ENCODE measurements at places on chromosomes 12 and 14.

DNA sequence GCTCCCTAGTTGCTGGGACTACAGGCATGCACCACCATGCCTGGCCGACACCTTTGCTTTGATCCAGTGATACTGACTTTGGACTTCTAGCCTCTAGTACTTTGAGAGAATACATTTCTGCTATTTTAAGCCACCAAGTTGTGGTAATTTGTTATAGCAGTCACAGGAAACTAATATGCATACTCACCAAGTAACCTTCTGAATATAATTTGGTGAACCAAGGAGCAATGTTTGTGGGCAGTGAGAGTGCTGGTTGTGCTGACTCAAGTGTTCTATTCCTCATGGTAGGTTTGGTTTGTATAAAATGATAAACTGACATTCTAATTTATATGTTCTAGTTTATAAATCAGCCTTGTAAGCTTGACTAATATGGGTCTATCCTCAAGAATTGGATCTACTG is 42.4 kb upstream of the MMP19 start:
- no peak for DNase-seq

- DNase-seq = no peak
Measured at GRCh38 chr14:75880512-75880911, 101.3 kb downstream of the TGFB3 start.

DNA sequence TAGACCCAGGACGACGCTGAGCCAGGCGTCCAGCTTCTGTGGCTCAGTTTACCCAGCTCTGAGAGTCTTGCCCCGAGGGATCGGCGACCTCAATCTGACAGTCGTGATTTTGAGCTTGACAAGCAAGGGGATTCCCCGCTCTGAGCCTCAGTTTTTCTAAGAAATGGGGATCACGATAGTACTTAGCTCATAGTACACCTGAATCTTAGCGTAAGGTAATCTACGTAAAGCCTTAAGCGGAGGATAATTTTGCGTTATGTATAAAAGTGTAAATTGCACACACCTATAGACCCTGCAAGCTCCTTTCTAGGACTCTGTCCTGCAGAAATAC is 285 bp downstream of the MVK start:
- DNase-seq = no peak

DNA sequence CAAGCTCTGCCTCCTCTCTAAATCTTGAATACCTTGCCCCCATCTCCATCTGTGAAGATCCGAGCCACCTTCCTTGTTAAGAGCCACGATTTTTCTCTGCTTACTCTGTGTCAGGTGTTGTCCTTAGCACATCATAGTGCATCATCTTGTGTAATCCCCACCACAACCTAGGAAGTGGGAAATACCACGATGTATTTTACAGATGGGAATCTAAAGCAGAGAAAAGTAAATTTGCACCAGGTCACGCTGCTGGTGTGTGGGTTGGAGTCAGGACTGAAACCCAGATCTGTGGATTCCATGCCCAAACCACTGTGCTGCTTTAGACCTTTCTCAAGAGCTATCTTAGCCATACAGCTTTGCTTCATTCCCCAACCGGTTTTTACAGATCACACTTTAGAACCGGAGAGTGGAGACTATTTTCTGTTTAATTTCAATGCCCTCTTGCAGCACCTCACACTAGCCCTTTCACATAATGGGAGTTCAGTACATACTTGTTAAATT is 94.6 kb downstream of the PPM1A start:
- DNase-seq = no peak

DNA sequence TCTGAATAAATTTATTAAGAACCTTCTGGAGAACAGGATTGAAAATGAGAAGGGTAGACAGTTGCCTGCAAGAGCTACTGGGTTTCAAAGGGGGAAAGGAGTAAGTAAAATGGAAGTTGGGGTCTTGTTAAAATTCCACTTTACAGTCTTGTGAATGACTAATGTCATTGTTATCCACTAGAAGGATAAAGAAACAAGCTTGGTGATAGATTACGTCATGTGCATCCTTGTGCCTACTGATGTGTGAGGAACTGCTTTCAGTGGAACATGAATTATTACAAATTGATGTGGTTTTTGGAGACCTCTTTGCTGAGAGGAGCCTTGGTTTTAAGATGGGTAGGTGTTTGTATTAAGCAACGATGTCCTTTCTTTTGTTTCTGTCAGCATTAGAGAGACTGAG is 272.5 kb upstream of the PRICKLE1 start:
- no peak for DNase-seq

DNA sequence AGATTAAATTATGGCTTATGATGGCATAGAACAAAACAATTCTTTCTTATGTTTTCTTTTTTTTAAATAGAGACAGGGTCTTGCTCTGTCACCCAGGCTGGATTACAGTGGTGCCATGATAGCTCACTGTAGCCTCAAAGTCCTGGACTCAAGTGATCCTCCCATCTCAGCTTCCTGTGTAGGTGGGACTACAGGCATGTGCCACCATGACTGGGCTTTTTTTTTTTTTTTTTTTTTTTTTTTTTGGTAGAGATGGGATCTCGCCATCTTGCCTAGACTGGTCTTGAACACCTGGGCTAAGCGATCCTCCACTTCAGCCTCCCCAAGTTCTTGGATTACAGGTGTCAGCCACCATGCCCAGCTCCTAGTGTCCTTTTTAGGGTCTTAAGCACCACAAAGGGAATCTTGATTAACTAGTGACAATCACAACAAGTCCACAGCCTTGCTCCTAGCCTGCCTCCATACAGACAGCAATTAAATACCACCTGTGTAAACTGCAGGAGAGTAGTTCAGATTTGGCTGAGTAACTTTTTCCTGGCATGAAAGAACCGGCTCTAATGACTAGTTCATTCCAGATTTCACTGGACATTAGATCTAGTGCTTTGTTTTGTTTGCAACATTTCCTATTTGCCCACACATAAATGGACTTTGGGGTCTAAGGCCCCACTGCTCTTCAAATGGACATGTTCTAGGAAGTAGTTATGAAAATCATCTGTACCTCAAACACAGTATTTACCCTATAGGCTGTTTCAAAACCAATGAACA is 61.6 kb downstream of the SH2B3 start:
- no peak for DNase-seq

DNA sequence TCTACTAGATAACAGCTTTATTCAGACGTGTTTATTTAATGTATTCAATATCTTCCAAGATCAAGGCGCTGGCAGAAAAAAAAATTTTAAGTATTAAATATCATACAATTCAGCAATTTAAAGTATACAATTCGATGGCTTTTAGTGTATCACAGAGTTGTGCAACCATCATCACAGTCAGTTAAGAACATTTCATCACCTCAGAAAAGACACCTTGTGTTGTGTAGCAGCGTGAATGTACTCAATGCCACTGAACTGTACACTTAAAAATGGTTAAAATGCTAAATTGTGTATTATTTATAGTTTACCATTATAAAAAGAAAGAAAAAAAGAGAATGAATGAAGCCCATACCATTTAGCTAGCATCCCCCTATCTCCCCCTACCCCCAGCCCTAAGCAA is 96.4 kb downstream of the RIN3 start:
- no peak for DNase-seq

DNA sequence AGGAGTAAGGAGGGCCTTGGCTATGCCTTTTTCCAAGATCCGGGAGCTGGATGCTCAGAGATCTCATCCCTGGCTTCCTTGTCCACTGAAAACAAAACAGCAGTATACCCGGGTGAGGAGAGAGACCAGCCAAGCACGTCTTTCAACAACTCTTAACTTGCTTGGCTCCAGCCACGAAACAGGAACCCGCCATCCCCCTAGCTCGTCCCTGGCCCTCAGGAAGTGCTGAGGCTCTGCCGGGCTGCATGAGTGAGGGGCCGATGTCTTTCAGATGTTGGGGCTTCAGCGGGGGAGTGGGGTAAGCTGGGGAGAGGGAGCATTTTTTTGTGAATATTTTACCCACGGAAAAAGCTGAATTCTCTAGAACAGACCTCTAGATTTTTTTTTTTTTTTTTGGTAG is 231.1 kb downstream of the CACNA1C start:
- no peak for DNase-seq

- DNase-seq = no peak
Measured at GRCh38 chr14:22426711-22427110, 162.3 kb downstream of the DAD1 start.

- no peak for DNase-seq
Measured at GRCh38 chr12:47527816-47528215, 178.0 kb downstream of the RPAP3 start.

DNA sequence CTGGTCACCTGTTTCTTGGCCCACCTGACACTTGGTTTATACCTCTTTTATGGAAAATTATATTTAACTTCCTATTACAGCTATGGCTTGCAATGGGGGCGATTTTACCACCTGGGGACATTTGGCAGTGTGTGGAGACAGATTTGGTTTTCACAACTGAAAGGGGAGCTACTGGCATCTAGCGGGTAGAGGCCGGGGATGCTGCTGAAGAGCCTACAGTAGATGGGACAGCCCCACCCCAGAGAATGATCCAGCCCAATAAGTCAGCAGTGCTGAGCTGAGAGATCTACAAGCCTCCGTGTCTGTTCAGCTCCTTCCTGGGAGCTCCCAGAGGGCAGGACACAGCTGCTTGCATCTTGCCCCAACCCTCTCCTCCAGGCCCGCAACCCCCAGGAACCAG is 302.8 kb downstream of the CACNA1C start:
- no peak for DNase-seq

- DNase-seq = no peak
Measured at GRCh38 chr14:46769292-46769691, 117.7 kb upstream of the RPL10L start.

GRCh38 chr14:50057331-50057730 is 59.0 kb downstream of the VCPKMT start:
- DNase-seq = no peak

- no peak for DNase-seq
Measured at GRCh38 chr12:89924191-89924590, 215.6 kb upstream of the ATP2B1 start.

GRCh38 chr12:117053050-117053400 is 46.2 kb downstream of the TESC start:
- no peak for DNase-seq

DNA sequence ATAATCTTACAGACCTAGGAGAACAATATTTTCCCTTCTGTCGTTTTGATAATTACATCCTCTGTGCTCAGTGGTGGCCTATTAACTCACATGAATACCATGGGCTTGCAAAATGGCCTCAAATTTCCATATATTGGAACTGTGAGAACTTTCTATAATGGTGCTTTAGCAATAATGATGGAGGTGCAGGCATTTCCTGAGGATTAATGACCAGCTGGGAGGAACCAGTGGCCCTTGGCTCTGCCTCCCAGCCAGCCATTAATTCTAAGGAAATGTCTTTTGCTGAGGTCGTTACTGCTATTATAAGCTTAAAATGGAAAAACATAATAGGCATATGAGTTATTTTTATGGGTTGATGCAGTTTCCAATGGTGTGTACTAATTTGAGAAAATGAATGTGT is 33.6 kb downstream of the HMGA2 start:
- DNase-seq = no peak

DNA sequence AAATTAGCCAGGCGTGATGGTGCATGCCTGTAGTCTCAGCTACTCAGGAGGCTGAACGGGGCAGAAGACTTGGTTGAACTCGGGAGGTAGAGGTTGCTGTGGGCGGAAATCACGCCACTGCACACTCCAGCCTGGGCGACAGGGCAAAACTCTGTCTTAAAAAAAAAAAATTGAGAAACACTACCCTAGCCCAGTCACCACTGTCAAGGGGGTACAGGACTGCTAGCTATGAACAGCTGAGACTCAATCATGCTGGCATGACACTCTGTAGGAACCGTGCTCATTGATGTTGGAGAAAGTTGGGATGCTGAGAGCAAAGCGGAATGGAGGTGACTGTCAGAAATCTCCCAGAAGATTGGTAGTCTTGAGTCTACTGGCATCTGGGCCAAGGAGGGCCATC is 58.2 kb upstream of the STON2 start:
- no peak for DNase-seq

- DNase-seq = no peak
Measured at GRCh38 chr12:107484941-107485340, 200.7 kb upstream of the PWP1 start.

- no peak for DNase-seq
Measured at GRCh38 chr14:74198441-74199234, 40.6 kb upstream of the VSX2 start.

GRCh38 chr14:52307376-52307775 is 6.7 kb upstream of the PTGER2 start:
- DNase-seq = no peak

DNA sequence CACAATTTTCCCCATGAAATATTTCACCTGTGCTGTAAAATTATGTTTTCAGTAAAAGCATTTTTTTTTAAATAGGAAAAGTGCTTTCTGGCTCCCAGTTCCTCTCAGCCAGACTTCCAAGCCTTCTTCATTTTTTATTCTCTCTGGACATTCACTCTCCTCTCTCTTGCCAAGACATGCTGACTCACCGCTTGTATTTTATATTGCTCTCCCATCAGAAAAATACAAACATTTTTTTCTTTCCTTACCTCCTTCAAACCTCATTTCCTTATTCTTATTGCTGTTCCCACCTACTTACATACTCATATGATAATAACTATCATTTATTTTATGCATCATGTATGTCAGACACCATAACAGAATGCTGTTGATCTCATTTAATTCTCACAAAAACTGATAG is 37.7 kb upstream of the ZNF641 start:
- no peak for DNase-seq

DNA sequence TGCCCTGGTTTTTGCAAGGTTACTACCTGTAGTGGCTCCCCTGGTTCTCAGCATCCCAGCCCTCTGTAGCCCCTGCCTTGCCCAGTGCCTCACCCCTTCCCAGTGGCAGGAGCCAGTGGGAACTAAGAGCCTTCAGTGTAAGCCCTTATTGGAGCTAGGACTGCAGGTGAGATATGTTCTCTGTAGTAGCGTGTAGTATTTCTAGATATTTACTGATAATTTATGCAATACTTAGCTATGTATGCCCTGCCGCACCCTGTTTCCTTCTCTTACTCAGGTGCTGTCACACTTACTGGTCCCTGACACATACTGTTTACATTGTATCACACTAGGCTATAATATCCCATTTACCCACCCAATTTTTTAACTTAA is 3.6 kb downstream of the BMAL2 start:
- no peak for DNase-seq

DNA sequence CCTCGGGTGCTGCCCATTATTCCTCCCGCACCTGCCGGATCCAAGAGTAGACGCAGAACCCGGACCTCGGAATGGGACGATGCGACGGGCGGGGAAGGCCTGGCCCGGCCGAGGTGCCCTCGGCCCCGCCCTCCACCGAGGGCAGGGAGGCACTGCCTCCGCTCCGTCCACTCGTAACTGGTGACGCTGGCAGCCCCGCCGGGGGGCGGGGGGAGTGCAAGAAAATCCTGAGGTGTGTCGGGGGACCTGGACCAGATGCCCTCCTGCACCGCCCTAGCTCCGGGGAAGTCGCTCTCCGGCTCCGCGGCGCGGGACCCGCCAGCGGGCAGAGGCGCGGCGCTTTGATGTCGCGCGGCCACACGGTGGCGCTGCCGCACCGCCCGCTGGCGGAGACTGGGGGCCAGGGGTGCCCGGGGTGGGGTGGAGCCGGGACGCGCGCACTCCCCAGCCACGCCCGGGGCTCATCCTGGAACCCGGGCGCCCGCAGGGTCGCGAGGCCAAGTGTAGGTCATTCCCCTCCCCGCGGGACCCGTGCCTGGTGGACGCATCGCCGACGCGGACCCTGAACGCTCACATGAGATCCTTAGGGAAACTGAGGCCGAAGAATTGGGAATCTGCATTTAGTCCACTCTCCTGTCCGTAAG is 202.8 kb downstream of the TTC8 start:
- peak; percentile 41 for DNase-seq

- no peak for DNase-seq
Measured at GRCh38 chr14:80213602-80214001, 2.3 kb upstream of the DIO2 start.

Measured in stimulated activated naive CD4-positive, alpha-beta T cell treated with Interleukin-2 at 50 U/mL for 16 hours (primary cell).